CD8-positive, alpha-beta memory T cell (primary cell): ENCODE measurements at places on chromosomes 1 and 21. TPM values are rescaled to one million over a fixed set of nuclear protein-coding genes. Genes with fewer than 3 reads are reported as not detected.

GRCh38 chr1:234710381-234710780, 100.4 kb upstream of the IRF2BP2 start:
- no peak for DNase-seq

NOS1AP gene
- 0.07 TPM for total RNA-seq

DNA sequence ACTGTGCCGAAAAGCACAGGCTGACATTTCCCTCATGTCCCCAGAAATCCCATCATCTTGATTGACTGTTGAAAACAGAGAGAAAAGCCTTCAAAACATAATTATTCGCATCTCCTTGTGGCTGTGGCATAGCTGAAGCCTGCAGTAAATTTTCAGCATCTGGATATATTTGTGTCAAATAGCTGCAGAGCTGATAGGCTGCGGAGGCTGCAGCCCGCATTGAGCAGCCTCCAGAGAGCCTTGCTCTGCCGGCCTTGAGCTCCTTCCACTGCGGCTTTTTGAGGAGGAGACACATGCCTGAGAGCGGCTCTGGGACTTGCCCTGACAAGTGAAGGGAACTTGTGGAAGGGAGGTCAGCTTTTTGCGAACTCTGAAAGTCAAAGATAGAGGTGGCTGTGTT, 144.7 kb downstream of the RYR2 start:
- DNase-seq, result no peak

GNG12 gene
- total RNA-seq, result 0.77 TPM

DNA sequence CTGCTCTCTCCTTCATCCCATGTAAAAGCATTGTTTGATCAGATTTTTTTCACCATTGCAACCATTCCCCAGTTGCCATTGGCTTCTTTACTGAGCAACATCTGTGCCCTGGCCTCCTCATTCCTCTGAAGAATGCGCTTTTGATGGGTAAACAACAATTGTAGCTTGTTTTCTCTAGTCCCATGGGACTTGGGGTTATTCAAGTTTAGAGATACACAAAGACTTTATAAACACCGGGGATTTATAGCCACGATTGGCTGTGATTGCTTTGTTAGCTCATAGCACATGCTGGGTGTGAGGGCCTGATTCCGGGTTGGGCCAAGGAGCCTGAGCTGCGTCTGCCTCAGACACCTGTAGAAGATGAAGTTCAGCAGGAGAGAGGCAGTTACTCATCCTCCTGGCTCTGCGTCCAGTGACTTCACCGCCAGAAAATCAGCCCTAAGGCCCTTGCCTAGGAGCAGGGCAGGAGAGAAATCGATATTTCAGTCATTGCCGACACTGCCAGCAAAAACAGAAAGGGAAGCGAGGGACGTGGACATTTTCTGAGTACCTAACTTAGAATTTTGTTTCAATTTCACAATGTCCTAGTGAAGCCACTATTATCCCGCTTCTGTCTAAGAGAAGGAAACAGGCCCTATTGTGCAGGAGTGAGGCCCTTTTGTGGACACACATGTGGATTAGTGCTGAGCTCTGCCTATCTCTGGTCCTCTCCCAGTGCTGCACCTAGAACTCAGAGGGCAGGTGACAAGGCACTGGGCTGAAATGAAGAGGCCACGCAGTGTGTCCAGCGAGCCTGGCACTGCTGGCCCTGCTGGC, 159.8 kb upstream of the USP24 start:
- no peak for DNase-seq

GRCh38 chr1:81044708-81045107, 756.0 kb upstream of the ADGRL2 start:
- DNase-seq, result no peak

GRCh38 chr1:24871306-24871901, 58.7 kb downstream of the RUNX3 start:
- DNase-seq, result no peak

- no peak for DNase-seq
Observed at GRCh38 chr1:223718850-223719249, 6.5 kb downstream of the CAPN2 start.

DNA sequence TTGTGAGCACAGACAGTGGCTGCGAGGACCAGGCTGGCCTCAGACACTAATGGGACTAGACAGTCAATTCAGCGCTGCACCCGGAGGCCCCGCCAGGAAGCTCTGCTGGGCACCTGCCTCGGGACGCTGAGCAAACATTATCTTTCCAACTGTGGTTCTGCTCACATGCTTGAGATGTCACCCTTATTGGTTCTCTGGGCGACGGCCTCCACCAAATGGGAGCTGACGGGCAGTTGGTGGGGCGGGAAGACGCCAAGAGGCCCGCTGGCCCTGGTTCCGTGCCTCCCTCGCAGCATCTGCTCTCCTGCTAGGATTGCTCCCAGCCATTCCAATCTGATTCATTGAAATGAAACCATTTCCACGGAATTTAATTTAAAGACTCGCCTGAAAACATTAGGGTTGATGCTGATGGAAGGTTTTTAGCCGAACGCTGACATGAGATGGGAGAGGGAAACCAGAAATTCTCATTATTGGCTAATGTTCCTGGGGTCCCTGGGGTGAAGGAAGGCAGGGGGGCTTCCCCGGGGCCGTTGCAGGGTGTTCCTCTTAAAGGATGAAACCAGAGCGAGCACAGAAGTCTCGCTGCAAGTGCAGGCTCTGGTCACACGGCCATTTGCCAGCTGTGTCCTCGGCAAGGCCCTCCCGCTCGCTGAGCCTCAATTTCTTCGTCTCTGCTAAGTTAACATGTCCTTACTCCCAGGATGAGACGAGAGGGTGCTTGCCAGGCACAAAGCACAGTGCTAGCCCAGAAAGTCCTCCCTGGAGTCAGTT, 512.2 kb downstream of the NPHP4 start:
- DNase-seq, result no peak

FCRLA gene
- not detected for total RNA-seq

SMIM1 gene
- 0.80 TPM for total RNA-seq

PANK4 gene
- total RNA-seq, result 40.3 TPM

- DNase-seq, result no peak
Observed at GRCh38 chr21:18522181-18522972, 118.8 kb upstream of the TMPRSS15 start.

TINAGL1 gene
- total RNA-seq, result not detected

VWA5B1 gene
- total RNA-seq, result not detected

DNA sequence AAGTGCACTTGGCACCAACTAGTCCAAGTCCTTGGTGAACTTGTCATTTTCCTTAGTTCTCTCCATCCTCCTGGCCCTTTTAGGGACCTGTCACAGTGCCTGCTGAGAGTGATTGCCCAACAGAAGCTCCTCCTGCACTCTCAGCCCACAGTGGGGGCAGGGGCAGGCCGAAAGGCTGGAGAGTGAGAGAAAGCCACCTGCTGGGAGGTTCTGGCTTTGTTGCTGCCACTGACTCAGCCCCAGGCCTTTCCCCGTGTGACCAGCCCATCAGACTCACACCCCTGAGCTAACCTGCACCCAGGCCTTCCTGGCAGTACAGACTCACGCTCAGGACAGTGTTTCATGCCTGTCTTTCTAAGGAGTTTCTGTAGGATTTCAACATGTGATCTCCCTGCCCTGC, 17.1 kb upstream of the PROK1 start:
- no peak for DNase-seq

RAB3B gene
- 0.13 TPM for total RNA-seq

GRCh38 chr1:43902058-43902831, 31.4 kb upstream of the ARTN start:
- DNase-seq, result no peak

GRCh38 chr1:193542690-193543089, 356.3 kb upstream of the B3GALT2 start:
- DNase-seq, result no peak

- DNase-seq, result no peak
Observed at GRCh38 chr1:208437401-208437800, 193.2 kb upstream of the PLXNA2 start.

DNA sequence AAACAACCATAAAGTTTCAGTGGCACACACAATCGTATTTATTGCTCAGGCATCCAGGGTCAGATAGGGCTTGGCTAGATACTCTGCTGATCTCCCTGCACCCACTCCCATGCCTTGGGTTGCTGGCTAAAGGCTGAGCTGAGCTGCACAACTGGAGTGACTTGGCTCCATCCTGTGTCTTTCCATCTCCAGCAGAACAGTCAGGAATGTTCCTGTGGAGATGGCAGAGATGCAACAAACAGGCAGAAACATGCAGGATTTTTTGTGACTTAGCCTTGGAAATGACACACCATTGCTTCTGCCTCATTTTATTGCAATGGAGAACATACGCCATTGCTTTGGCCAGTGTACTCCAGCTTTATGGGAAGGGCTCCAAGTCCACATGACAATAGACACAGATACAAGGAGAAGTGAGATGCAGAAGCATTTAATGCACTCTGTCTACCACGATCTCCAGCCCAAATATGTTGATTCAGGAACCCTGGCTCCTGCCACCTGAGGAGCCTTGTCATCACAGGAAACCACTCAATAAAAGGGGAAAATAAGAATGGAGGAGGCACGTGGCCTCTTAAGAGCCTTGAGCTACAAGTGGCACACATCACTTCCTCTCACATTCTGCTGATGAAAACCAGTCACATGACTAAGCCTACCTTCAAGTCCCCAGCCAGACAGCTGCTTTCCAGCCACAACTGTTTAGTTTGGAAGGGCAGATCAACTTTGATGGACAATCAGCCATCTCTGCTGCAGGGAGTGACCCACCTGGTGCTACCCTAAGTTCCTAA, 10.1 kb upstream of the GUCA2B start:
- DNase-seq, result no peak

DNA sequence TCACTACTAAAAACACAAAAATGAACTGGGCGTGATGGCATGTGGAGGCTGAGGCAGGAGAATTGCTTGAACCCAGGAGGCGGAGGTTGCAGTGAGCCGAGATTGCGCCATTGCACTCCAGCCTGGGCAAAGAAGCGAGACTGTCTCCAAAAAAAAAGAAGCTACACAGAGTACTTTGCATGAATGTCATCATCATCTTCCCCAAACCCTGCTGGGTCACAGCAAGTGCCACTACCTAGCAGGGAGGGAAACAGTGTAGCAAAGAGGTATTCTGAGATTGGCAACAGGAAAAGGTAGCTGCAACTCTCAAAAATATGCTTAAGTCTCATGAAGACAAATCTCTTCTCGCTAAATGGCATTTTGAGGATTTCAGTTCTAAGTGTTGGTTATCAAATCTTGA, 12.8 kb downstream of the NDC1 start:
- DNase-seq, result no peak

GRCh38 chr1:177710696-177711620, 258.9 kb downstream of the SEC16B start:
- no peak for DNase-seq

S100A9 gene
- 2.3 TPM for total RNA-seq

IGSF3 gene
- 2.0 TPM for total RNA-seq

LRRC40 gene
- total RNA-seq, result 20.9 TPM

GRCh38 chr21:23936224-23936623, 1671.1 kb downstream of the MRPL39 start:
- DNase-seq, result no peak

- DNase-seq, result no peak
Observed at GRCh38 chr1:221841251-221841982, 99.5 kb upstream of the DUSP10 start.

GRCh38 chr1:162709132-162709860, 77.0 kb downstream of the DDR2 start:
- no peak for DNase-seq

- no peak for DNase-seq
Observed at GRCh38 chr1:1355416-1355815, 2.9 kb downstream of the MXRA8 start.

GRCh38 chr1:47710329-47711071, 272.7 kb downstream of the FOXD2 start:
- peak; percentile 59 for DNase-seq
